ENCODE measurements at places on chromosomes 5 and 9.

GRCh38 chr5:21684992-21685391 is 1168.2 kb downstream of the CDH12 start:
- DNase-seq = no peak

DNA sequence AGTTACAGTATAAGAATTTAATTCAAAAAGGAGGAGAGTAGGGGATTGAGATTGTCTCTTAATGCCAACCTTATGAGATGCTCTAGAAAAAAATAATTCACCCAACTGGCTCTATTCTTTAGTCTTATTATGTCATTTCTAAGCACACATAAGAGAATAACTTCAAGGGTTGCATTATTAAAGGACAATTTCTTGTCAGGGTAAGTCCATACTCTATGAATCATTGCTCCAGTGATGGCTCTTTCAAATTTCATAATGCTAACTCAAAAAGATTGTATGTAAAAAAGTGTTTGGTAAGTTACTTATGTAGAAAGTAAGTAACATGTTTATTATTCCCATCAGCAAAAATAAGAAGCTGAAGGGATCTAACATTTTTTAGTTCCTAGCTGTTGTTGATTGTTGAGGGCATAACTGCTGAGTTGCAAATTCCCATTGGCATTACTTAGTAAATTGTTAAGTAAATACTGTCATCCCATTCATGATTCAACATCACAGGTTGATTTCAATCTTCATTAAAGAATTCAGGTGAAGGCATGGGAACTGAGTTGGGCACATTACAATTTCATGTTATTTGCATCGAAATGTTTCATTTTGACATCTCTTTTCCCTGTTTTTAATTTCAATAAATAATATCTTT is 28.6 kb downstream of the ALDH1A1 start:
- no peak for DNase-seq

GRCh38 chr9:133951265-133951664 is 40.9 kb downstream of the VAV2 start:
- no peak for DNase-seq

GRCh38 chr5:174326372-174326771 is 280.9 kb downstream of the NSG2 start:
- DNase-seq = no peak

- no peak for DNase-seq
These were observed 110.0 kb downstream of the PSAT1 start for GRCh38 chr9:78406933-78407332.

DNA sequence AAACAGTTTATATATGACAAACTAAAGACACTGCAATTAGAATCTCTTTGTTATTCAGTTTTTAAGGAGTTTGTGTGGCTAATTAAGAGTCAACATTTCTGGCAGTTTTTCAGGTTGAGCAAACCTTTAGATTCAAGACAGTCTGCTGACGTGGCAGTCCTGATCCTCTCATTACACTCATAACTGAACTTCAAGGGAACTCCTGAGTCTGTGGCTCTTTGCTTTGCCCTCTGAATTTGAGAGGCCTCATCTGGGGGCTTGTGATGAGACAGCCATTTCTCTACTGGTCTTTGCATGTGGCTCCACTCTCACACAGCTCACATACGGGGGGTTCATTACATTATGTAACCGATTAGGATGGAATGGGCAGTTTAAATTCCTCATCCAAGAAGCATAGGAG is 182.9 kb upstream of the MEF2C start:
- DNase-seq = no peak

DNA sequence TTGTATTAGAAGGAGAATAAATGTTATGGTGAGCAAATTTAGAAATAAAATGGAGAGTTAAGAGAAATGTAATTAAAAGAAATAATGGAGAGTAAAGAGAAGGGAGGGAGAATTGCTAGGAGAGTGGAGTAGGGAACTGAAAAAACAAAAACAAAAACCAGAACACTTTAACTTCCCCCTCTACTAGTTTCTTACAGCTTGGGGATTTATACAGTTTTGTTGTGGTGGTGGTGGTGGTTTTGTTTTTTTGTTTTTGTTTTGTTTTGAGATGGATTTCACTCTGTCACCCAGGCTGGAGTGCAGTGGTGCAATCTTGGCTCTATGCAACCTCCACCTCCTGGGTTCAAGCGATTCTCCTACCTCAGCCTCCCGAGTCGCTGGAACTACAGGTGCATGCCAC is 322.4 kb downstream of the TMEM167A start:
- no peak for DNase-seq

- DNase-seq = no peak
These were observed 7.6 kb upstream of the SLC30A5 start for GRCh38 chr5:69086206-69086605.

DNA sequence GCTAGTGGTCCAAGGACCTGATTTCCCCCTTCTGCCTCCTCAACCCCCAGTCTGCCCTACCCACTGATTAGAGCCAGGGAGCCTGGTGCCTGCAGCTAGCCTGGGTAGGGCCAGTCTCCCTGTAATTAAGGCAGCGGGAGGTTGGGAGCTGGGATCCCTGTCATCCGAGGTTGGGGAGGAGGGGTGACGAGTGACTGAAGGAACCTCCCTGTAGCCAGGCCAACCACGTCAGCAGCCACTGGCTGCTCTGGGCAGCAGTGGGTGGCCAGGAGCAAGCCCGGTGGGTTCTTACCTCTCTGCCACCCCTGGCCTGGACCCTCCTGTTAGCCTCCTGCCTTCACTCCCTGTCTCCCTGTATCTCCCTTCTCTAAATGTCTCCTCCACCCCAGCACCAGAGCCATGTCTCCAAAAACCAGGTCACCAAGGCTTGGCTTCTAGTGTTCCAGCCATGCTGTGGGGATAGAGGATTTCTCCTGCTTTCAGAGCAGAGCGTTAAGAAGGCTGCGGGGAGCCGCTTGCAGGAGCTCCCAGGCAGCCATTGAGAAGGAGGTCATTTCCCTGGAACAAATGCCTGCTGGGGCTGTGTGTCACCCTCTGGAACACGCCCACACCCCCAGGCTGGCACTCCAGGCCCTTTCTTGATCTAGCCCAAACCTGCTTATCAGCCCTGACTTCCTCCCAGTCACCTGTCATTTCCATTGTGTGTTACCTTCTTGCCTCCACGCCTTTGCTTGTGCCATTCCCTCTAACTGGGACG is 65.0 kb upstream of the GGTA1 start:
- DNase-seq = no peak

DNA sequence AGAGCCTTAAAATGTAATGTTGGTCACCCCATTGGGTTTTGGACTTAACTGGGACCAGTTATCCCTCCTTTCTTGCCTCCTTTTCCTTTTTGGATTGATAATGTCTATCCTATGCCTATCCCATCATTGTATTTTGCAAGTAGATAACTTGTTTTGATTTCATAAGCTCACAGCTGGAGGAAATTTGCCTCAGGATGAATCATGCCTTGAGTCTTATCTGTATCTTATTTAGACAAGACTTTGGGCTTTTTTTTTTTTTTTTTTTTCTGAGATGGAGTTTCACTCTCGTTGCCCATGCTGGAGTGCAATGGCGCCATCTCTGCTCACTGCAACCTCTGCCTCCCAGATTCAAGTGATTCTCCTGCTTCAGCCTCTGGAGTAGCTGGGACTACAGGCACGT is 443.3 kb downstream of the DNAH5 start:
- DNase-seq = no peak

DNA sequence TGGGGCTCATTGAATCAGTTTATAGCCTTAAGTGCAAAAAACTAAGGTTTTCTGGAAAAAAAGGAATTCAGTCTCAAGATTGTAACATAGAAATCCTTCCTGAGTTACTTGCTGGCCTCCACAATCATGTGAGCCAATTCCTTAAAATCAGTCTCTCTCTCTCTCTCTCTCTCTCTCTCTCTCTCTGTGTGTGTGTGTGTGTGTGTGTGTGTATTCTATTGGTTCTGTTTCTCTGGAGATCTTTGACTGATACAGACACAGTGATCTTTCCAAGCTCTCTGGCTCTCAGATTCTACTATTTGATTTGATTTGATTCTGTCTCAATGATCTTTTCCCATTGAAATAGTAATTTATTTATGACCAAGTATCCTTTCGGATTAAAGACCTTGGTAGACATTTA is 74.6 kb downstream of the CFAP95 start:
- no peak for DNase-seq

DNA sequence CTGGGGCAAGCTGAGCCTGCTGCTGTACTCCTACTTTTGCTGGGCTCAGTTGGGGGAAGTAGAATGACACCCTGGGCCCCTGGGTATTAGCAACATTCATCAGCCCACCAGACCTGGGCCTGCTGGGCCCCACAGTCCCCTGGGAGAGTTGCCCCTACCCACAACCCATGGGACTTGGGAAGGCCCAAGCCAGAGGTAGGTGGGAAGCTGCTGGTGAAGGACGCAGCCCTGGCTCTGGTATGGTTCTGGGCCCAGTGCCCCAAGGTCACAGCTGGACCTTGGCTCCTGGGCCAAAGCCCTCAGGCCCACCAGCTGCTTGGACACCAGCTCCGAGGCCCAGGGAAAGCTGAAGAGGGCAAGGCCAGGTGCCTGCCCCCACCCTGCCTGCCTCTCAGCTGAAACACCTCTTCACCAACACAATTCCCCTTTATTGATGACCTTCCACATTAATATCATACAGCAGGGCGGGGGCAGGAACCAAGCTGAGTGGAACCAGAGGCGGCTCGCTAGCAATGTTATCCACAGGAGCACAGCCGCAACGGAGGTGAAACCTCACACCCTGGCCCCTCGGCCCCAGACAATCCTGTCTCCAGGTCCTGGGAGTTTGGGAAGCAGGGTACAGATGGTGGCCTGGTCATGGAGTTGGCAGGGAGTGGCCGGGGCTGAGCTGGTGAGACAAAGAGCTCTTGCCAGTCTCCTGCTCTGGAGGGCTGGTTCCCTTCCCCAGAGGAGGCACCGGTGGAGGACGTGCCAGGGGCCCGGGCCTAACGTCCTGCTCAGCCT is 13.7 kb downstream of the DOLPP1 start:
- no peak for DNase-seq

- DNase-seq = peak; percentile 24
These were observed 66.5 kb upstream of the HSPA9 start for GRCh38 chr5:138641547-138642298.

- no peak for DNase-seq
These were observed 222.5 kb upstream of the IL12B start for GRCh38 chr5:159552751-159553150.

DNA sequence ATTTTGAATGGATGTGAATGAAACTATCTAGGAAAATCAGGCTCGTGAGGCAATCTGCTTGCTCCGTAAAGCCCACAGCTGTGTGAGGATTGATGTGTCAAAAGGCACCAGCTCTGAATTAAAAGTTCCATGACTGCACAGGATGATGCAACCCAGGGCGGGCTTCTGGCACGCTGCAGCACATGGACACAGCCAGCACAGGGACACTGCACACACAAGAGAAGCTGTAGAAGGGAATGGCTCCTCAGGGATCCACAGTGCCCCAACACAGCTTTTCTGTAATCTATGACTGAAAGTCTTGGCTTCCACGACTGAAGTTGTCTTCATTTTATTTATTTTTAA is 151.0 kb downstream of the GCNT1 start:
- no peak for DNase-seq

DNA sequence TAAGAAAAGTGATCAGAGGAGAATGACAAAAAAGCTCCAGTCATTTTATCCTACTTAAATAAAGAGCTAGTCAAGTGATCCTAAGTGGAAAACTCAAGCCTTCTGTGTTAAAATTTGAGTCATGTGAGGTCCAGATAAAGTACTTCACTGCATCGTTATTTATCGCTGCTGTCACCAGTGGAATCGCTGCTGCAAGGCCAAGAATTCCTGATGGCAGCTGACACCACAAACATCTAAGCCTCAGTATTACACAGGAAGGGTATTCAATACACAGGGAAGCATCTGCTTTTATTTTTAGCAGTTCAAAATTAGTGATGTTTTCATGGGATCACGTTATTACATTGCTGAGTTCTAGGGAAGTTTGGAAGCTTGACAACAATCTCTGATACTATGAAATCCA is 190.3 kb downstream of the GOLPH3 start:
- no peak for DNase-seq

GRCh38 chr5:133523961-133524586 is 88.3 kb downstream of the FSTL4 start:
- DNase-seq = no peak

GRCh38 chr5:150556859-150557508 is 49.1 kb downstream of the NDST1 start:
- DNase-seq = no peak

GRCh38 chr9:87327575-87328125 is 170.0 kb upstream of the DAPK1 start:
- no peak for DNase-seq

GRCh38 chr5:7850395-7851239 is at the start of gene CFAP90:
CFAP90 (minus strand) TSS chr5:7851133; CDS start chr5:7851021, 112 bp downstream.
- no peak for DNase-seq

- no peak for DNase-seq
These were observed 180.8 kb downstream of the CARTPT start for GRCh38 chr5:71899865-71900342.

DNA sequence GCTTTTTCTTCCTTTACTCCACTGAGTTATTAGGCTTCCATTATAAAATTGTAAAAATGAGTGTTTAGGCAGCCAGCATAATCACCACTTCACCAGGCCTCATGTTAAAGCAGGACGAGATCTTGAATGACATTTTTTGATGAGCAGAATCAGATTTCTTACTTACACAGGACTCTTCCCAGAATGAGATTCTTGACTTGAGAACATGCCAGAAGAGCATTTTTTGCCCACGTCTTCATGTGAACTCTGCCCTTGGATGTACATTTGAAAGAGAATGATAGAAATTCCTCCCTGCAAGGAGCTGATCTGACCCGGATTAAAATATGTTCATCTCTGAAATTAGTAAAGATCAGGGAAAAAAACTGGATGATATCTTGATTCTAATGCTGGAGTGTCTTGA is 212.1 kb upstream of the ADRA1B start:
- no peak for DNase-seq

- no peak for DNase-seq
These were observed 169.0 kb downstream of the SYK start for GRCh38 chr9:90970608-90971007.

GRCh38 chr9:121692606-121693387 is 41.4 kb downstream of the DAB2IP start:
- DNase-seq = no peak

DNA sequence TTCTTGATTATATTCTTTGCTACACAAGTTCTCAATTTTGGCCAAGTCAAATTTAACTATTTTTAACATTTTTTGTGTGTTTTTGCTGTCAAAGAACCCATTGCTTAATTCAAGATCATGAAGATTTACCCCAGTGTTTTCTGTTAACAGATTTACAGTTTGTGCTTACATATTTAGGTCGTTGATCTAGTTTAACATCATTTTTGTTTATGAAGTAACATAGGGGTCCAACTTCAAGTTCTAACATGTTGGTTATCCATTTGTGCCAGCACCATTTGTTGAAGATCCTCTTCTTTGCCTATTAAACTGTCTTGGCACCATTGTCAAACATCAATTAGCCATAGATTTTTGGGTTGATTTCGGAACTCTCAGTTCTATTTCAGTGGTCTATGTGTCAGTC is 71.0 kb downstream of the CCDC192 start:
- DNase-seq = no peak

DNA sequence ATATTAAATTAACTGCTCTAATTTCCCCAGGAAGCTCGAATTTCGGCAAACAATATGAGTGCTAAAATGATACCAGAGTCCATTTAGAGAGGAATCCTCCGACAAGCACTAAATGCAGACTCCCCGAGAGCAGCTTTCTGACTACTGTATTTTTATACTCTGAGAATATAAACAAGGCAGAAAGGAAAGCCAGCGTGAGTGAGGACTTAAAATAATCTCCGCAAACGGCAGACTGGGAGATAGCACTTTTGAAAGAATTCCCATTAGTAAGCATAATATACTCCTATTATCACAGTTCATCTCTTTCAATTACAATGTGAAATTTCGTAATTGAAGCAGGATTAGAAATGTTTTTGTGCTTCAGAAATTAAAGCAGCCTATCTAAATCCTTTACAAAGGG is 269.4 kb upstream of the PANK3 start:
- no peak for DNase-seq
